Activated T-helper 2 cell treated with anti-CD3 and anti-CD28 coated beads, Interferon-gamma antibody, Interleukin-2, Interleukin-4, amounts not matched to agents 10 μg/mL and 5 μg/mL and 100 μg/mL, durations not matched to agents 14 hours and 24 hours and 36 hours (primary cell): ENCODE measurements at places on chromosomes 6 and 20. TPM values are rescaled to one million over a fixed set of nuclear protein-coding genes. Genes with fewer than 3 reads are reported as not detected.
A peak's percentile ranks its signal among the peaks of the same experiment; 100 is the strongest.

Gene EBF4
- 6.0 and 10.5 TPM in 2 replicates for total RNA-seq

Gene VSX1
- total RNA-seq = not detected in 2 replicates

Gene TEAD3
- 1.8 and 2.0 TPM in 2 replicates for total RNA-seq

Gene UFL1
- total RNA-seq = 27.0 and 27.3 TPM in 2 replicates

DNA sequence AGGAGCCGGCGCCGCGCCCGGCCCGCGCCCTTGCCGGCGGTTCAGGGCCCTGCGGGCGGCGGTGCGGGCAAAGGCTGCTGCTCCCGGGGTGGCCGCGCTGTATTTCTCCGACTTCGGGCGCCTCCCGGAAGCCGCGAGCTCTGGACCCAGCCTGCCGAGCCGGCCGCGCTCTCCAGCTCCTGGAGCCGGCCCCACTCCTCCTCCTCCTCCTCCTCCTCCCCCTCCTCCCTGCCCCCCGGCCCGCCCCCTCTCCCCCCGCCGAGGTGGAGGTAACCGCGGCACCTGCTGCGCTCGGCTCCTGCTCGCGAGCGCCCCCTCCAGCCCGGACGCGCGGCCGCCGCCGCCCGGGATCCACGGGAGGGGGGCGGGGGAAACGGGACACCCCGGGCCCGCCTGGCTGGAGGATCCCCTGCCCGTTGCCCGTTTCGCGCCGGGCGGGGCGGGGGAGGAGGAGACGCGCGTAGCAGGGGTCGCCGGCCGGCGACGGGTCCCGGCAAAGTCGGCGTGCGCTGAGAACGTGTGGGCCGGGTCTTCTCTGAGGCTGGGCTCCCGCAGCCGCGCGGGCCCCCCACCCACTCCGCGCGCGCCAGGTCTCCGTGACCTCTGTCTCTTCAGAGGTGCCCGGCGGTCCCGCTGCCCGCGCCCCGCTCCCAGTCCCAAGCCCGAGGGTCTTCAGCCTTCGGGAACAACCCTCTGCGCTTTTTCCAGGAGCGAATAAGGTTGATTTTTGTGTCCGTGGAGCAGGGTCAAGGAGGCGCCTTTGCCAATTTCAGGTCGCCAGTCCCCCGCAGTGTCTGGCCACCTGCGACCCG, at the start of gene SLC22A23:
TSS of gene SLC22A23 (minus strand) at position 153 of the 812 bp plus-strand sequence. CDS start 491 bp downstream, outside the sequence.
- peak; percentile 52 for DNase-seq
- H3K27me3 ChIP-seq = peaks cover 48% of the 10 kb centered on the region
- H3K4me3 ChIP-seq = peak within 1 kb of the TSS; percentile 77
- peak within 1 kb of the TSS; percentile 43 for H3K27ac ChIP-seq
- no peaks in the 10 kb centered on the region for H3K36me3 ChIP-seq

DNA sequence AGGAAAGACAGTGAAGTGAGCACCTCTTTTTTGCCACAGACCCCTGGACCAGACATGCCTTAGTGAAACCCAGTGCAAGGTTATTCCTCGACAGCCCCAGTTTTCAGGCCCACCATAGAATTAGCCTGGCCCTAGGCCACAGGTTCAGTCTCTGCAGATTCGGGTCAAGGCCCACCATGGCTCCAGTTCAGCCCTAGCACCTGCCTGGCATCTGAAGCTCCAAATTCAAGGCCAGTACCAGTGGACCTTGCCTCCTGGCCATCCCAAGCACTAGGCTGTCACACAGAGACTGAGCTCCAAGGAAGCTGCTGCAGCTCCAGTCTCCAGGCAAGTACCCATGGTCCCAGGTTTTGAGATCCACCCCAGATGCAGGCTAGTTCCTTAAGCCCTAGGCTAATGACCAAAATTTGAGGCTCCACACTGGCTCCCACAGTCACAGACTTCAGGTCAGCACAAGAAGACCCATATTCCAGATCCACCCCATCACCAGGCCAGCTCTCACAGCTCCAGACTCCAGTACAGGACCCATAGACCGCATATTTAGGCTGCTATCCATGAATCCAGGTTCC, 877.5 kb upstream of the ADGRB3 start:
- H3K27me3 ChIP-seq = no peaks in the 10 kb centered on the region
- no peaks in the 10 kb centered on the region for H3K36me3 ChIP-seq
- no peaks in the 10 kb centered on the region for H3K4me1 ChIP-seq
- H3K4me3 ChIP-seq = no peak overlapping the region

DNA sequence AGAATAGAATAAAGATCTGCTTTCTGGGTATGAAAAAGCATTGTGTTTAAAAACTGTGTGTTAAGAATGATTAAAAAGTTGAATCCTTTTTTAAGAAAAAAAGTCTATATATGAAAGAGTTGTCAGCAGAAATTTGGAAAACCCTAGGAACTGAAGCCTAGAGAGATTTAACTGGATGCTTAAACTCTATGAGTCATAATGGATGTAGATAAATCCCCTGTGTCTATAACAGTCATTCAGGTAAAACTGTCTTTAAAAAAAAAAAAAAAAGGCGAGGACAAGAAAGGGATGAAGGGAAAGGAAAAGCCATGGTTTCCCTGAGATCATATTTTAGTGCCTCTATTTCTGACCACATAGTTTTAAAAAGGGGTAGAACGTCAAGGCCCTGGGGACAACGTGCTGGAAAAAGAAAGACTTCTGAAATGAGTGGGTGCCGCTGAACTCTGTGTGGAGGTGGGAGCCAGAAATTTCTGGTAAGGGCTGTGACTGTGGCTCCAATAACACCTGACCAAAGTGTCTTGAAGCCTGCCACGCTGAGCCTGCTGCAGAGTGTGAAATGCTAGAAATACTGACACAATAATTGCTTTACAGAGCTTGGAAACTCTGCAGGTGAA, 302.6 kb upstream of the ARID1B start:
- H3K36me3 ChIP-seq = no peaks in the 10 kb centered on the region
- H3K27me3 ChIP-seq = peaks cover 1% of the 10 kb centered on the region
- DNase-seq = no peak
- peaks cover 4% of the 10 kb centered on the region for H3K4me1 ChIP-seq
- no peak overlapping the region for H3K4me3 ChIP-seq
- H3K27ac ChIP-seq = no peak overlapping the region

DNA sequence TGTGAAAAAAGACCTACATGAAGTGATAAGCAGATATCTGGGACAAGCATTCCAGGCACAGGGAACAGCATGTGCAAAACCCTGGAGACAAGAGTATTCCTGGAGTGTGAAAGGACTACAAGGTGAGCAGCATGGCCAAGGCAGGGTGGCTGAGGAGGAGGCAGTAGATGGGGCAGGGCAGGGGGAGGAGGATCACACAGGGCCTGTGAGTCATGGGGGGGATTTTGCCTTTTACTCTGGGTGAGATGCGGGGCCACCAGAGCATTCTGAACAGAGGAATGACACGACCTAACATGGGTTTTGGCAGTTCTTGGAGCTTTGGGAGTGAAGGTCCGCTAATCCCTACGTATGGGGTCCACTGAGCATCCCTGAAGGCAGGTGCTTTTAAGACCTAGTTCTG, 69.8 kb upstream of the CCN6 start:
- DNase-seq = no peak
- peaks cover 37% of the 10 kb centered on the region for H3K4me1 ChIP-seq
- no peak overlapping the region for H3K4me3 ChIP-seq

DNA sequence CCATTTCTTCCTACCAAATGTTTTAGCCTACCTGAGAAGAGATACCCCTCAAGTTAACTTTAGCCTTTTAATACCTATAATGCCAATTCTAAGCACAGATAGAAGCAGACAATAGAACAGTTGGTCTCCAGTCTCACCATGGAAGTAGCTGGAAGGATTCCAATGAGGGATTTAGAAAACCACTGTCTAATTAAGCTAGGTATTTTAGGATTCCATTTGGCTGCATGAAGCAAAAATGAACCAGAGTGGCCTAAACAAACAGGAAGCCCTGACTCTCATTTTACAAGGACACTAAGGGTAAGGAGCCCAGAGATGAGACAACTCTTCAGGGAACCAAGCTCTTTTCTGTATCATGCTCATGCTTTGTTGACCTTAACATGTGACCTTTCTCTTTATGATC, 199.2 kb downstream of the ALDH8A1 start:
- DNase-seq = no peak
- H3K4me1 ChIP-seq = no peaks in the 10 kb centered on the region
- no peak overlapping the region for H3K27ac ChIP-seq
- H3K36me3 ChIP-seq = no peaks in the 10 kb centered on the region
- H3K27me3 ChIP-seq = peaks cover 7% of the 10 kb centered on the region
- no peak overlapping the region for H3K4me3 ChIP-seq

DNA sequence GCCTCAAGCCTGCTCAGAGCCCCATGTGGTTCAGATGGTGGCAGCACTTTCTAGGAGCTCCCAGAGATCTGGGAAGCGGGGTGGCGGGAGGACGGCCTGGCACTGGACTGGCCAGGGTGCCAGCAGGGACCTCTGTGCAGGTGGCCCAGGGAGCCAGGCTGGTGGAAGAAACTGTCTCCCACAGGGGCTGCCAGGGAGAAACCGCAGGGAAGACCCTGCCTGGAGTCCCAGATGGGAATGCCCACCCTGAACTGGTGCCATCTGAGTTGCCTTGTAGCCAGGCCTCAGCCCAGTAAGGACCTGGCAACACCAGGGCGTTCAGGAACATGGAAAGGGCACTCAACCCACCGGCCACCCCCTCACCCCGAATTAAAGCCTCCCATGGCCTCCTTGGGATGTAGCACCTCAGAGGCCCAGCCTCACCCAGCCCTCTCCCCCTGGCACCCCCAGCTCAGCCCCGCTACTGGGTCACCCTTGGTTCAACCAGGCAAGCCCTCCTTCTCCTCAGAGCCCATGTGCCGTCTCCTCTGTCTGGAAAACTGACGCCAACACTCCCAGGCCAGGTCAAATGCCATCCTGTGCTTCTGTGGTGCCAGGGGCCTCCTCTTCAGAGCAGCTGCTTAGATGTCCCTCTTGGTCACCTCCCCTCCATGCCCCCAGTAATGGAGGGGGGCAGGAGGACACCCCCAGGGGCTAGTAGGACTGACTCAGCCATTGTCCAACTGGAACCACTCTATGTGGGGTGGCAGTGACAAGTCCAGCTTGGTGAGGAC, 5.9 kb upstream of the C20orf144 start:
- no peak for DNase-seq
- H3K27ac ChIP-seq = no peak overlapping the region
- H3K4me1 ChIP-seq = peaks cover 19% of the 10 kb centered on the region
- no peak overlapping the region for H3K4me3 ChIP-seq

- H3K27me3 ChIP-seq = no peaks in the 10 kb centered on the region
- H3K4me3 ChIP-seq = no peak overlapping the region
- no peak overlapping the region for H3K27ac ChIP-seq
- no peaks in the 10 kb centered on the region for H3K4me1 ChIP-seq
- no peaks in the 10 kb centered on the region for H3K36me3 ChIP-seq
Observed at GRCh38 chr6:170162775-170163404, 128.0 kb downstream of the DLL1 start.
